ENCODE measurements at places on chromosomes 1 and 21.

- DNase-seq, result no peak
These were observed 61.7 kb upstream of the SLC25A33 start for GRCh38 chr1:9477535-9477934.

- no peak for DNase-seq
These were observed 202.0 kb downstream of the LRRC40 start for GRCh38 chr1:70003211-70003908.

DNA sequence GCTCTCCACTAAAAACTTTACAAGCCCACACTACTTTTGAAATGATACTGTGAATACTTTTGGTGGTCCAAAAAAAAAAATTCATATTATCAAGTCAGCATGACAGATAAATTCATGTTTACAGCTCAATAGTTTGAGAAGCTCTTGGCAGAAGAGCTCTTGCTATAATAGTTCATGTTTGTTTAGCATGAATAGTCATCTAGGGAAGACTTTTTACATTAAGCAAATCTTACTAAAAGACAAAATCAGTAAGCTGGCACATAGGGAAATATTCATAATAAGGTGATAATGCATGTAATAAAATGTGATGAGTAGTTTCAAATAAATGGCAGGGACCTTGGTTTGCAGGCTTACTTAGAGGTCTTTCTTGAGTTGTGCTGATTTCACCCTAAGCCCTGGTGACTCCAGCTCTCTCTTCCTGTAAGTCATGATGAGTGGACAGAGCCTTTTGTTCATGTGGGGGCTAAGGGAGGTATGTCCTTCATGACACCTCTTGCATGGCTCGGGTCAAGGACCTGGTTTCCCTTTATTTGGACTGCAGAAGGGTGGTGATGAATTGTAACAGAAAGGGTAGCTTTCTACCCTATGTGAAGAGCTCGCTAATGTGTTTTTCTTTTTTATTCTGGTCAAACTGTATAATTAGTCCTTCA lies 166.7 kb downstream of the GABPA start:
- DNase-seq, result no peak

DNA sequence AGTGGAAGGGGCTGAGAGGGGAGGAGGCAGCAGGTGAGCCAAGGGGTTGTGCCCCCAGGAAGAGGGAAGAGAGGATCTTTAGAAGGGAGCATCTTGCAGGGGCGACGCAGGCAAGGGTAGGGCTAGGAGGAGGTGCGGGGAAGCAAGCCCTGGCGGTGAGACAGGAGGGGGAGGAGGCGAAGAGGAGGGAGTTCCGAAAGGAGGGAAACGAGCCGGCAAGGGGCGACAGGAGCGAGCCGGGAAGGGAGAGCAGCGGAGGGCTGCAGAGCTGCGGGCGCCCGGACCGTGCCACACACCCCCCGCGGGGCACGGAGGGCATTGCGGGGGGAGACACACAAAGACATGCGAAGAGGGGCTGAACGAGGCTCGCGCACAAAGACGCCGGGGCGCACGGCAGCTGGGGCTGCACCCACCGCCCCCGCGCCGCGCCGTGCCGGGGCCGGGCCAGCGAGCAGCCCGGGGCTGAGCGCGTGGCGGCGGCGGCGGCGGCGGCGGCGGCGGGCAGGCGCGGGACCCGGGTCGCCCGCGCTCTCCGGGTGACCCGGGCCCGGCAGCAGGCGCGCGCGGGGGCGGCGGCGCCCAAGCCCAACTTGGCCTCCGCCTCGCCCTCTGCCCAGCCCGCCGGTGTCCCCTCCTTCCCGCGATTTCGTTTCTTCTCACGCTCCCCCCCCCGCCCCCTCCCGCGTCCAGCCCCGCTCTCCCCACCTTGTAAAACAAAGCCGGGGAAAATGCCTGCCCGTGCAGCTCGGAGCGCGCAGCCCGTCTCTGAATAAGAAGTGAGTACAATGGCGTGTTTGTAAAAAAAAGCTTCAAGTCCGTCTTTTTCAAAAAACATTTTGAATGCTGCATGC lies at the start of gene KCNK2:
KCNK2 (plus strand) TSS at position 206 of the 851 bp plus-strand sequence. CDS start 649 bp downstream, outside the sequence.
- DNase-seq, result no peak

DNA sequence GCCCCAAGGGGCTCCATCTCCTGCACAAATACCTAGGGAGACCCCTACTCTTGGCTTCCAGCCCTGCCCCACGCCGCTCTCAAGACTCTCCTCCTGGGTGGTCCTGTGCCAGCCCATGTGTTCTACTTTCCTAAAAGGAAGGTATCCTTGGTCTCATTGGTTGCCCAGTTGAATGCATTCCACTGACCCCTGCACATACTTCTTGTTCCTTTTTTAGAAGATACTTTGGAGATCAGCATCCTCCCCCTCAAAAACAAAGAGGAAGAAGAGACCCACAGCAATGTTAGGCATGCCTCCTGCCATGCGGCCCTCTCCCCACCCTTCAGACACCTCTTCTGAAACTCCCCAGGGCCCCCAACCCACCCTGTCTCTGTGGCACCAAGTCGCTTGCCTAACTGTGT lies 4.1 kb downstream of the SLAMF9 start:
- no peak for DNase-seq

DNA sequence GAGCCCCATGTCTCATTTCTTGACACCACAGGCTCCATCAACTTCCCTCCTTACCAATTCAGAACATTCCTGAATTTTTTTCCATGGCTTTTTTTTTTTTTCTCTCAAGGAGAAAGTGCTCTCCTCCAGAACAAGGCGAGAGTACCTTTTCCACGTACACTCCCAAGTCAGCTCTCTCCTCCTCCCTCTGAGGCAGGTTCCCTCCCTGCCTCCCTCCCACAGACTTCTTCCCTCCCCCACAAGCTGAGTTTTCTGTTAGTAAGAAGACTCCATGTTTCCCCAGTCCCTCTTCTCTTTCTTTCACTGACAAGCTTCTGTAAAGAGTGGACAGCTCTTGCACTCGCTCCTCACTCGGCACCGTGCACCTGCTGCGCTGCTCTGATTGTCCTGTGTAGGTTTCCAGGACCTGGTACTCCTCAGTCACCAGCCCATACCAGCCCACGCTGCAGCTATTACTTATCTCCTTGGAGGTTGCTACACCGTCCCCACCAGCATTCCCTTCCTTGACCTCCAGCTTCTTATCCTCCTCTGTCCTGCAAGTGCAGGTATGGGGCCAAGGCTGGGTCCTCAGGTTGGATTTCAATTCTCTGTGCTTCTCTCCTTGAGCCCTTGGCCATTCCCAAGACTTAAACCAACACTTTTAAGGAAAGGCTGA lies 3.8 kb downstream of the TRAF5 start:
- DNase-seq, result no peak

GRCh38 chr1:111739925-111740765 lies 950 bp upstream of the INKA2 start:
- no peak for DNase-seq

- no peak for DNase-seq
These were observed 173.2 kb downstream of the CACNA1E start for GRCh38 chr1:181656491-181656890.
